ENCODE measurements at places on chromosomes 2 and 18.
A peak's percentile ranks its signal among the peaks of the same experiment; 100 is the strongest.

GRCh38 chr2:202682274-202682673 lies 47.5 kb downstream of the FAM117B start:
- DNase-seq = peak; percentile 27

GRCh38 chr2:152238016-152238415 lies 62.5 kb upstream of the STAM2 start:
- no peak for DNase-seq

DNA sequence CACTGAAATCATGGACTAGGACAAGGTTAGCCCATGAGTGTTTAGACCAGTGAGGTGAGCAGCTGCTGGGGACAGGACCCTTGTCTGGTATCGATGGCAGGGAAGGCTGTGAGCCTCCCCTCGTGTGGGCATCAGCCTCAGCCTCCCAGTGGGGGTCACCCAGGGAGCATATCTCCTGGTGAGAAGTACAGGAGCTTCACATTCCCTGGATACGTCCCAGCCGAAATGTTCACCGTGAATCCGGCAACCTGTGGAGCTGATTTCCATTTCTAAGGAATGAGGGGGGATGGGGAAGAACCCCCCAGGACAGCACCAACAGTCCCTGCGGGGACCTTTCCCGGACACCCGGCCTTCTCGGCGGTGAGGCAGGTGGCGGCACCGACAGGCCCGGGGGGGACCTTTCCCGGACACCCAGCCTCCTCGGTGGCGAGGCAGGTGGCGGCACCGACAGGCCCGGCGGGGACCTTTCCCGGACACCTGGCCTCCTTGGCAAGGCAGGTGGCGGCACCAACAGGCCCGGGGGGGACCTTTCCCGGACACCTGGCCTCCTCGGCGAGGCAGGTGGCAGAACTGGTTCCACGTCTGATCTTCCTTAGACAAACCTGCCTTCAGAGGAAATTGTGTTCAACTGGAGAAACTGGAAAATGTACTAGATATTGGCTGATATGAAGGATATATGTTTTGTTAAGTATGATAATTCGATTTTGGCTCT lies 21.2 kb downstream of the RTP5 start:
- DNase-seq = no peak

- DNase-seq = no peak
These were observed 175.8 kb upstream of the HNRNPA3 start for GRCh38 chr2:177036747-177037146.

DNA sequence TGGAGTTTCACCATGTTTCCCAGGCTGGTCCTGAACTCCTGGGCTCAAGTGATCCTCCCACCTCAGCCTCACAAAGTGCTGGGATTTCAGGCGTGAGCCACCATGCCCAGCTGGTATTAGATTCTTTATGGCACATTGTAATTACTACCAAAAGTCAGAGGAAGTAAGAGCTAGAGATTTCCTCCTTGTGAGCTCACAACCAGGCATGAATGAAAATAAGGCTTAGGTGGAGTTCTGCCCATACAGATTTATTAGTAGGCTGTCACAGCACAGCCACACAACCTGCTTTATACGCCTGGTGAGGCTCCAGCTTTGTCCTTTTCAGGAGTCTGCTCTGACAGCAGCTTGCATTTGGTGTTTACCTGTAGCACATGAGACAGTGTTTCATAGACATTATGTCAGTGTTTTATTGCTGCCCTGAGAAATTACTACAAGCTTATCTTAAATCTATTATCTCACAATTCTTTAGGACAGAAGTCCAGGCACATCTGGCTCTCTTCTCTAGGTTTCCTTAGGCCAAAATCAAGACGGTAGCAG lies 156.6 kb downstream of the TANC1 start:
- no peak for DNase-seq

DNA sequence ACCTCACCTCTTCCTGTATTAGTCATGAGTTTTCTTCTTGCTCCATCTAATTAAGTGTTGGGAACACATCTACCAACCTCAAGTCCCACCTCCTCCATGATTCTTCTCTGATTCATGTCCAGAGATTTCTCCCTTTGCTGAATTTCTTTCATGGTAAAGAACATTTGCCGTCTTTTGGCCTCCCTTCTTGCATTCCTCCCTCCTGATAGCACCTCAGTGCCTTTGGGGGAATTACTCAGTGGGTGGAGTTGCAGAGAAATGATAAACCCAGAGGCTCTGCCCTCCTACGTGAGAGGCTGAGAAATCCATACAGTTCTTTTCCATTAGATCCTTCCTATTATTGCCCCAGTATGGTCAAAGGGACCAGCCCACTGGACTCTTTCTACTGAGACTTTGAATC lies 651.9 kb downstream of the SLC4A3 start:
- DNase-seq = no peak

DNA sequence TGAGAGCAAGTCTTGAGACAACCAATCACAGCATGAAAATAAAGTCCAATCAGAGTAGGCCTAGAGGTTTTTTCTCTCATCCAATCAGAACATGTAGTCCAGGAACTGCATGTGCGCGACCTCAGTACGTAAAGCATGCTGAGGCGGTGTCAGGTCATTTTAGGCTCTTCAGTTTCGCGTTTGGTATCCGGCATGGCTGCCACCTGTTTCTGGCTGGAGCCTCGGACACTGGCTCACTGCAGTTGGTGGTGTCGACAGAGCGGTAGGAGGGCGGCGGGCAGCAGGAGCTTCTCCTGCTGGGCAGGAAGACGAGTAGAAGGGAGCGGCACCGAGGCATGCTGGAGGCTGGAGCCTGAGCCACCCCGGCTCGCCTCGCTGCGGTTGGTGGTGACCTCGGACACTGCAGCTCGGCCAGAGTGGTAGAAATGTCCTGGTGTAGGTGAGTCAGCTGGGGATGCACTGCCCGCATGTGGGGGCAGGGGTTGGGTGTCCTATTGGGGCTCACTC lies 15.8 kb downstream of the CCDC74A start:
- no peak for DNase-seq

DNA sequence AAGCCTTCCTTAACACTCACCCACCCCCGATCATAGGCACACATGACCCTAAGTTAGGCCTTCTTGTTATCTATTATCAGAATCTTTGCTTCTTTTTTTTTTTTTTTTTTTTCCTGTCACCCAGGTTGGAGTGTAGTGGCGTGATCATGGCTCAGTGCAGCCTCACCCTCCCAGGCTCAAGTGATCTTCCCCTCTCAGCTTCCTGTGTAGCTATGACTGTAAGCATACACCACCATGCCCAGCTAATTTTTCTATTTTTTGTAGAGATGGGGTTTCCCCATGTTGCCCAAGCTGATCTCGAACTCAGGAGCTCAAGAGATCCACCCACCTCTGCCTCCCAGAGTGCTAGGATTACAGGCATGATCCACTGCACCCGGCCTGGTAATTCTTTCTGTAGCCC lies 328.7 kb downstream of the NR4A2 start:
- DNase-seq = no peak

DNA sequence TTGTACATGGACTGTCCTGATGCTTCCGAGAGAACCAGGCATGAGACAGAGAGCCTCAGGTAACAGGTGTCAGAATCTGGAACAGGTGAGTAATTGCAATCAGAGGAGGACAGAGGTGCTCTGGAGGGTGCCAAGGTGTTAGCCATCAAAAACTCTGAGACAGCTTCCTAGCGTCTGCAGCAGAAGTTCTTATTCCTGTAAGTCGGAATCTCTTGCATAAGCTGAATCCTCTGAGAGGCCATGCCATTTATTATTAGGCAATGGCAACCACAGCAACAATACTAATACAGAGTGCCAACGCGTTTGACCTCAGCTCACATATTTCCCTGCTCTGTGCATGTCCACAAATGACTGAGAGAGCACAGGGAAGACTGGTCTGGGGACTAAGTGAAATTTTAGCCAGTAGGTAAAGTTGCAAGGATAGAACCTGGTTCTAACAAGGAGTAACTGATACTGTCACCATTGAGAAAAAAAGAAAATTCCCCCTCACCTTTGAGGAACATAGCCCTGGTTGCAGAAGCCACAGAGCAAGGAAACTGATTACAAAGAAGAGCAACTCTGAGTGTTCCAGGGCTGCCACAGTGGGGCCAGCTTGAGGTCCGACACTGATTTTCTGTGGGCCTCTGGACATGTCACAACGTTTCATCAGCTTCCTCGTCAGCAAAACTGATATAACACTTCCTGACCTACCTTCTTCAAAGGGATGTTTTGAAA lies 55.1 kb upstream of the ACSL3 start:
- DNase-seq = no peak

DNA sequence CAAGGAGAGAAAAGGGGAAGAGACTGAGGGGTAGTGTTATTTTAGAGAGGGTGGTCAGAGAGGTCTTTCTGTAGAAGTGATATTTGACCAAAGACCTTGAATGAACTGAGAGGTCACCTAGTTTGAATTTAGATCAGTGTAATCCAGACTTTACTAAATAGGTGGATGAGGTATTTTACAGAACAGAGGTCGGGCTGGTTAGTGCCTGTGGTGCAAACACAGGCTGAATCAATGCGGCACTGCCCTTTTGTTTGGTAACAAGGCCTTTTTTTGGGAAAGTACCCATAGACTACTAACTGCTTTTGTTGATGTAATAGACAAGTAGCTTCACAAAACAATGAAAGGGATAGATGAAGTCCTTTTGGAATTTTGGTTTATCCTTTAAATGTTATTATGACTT lies 15.9 kb downstream of the RAPGEF4 start:
- DNase-seq = no peak

DNA sequence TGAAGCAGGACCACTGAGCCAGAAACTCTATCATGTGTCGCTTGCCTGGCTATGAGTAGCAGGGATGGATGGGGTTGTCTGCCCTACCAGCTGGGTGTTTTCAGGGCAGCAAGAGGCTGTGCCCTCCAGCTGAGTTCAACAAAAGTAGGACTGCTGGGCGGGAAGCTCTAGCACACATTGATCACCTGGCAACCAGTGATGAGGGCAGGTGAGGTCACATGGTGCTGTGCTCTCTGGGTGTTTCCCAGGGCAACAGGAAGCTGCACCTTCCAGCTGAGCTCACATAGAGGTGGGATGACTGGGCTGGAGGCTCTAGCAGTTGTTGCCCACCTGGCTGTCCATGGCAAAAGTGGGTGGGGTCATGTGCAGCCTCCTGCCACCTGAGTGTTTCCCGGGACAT lies 487.3 kb upstream of the VWC2L start:
- DNase-seq = no peak

DNA sequence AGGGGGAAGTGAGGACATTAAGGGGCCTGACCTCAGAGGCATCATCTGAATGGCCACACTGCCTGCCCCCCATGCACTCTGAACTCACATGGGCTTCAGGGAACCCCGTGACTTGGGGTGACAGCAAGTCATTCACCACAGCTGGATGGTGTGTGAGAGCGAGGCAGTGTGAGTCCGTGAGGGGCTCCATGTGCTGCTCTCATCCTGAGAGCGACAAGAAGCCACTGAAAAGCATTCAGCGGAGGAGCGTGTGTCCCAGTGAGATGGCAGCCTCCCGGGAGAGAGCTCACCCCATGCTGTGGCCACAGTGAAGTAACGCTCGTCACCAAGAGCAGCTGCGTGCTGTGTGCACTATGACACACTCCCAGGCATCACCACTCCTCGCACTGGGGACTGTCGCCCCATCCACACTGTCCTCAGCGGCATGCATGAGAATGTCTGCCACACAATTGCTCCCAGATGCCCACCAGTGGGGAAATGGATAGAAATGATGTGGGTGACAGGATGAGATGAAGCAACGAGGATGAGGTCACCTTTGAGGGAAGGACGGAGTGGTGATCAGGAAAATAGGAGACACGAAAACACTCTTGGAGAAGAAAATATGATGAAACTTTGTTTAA lies 213.0 kb upstream of the RAB6C start:
- DNase-seq = no peak

DNA sequence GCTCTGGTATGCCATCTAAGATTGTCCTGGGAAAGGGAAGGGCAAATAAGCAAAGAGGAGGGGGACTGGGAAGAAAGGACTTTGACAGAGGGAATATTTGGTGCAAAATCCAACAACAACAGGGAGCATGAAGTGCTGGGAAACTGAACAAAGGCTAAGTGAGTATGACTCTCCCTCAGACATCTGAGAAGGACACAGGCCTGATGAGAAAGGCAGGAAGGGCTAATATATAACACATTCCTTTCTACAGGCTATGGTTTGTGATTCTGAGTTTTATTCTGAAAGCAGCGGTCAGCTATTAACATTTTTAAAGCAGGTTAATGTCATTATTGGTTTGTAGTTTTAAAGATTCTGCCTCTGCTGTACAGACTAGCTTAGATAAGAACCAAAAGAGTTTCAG lies 1579.5 kb downstream of the LRP1B start:
- no peak for DNase-seq

DNA sequence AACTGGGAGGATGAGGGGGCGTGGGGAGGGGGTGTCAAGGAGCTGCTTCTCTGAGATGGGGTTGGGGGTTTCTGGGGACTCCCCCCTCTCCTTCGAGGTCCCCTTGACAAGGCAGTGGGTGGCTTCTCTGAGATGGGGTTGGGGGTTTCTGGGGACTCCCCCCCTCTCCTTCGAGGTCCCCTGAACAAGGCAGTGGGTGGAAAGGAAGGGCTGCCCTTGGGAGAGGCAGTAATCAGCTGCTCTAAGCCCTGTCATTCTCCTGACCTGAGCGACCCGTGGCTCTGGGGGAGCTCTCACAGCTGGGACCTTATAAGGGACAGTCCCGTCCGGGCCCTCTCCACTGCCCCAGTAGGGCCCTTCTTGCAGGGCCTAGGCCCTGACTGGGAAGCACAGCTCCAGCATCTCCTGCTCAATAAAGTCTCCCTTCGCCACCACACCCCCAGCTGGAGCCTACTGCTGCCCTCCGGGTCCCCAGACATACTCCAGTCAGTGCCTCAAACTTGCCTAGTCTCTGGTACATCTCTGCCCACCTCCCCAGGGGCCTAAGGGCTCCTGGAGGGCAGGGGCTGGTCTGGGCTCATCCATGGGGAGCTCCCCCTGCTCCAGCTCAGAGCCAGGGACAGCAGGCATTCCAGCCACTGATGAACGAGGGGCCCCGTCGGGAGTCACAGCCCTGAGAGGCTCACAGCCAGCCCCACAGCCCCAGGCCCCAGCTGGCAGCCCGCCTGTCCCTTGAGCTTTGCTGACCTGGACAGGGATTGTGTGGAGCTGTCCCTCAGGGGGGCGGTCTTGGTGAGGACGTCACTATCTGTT lies 2.8 kb downstream of the GAREM2 start:
- no peak for DNase-seq

- no peak for DNase-seq
These were observed 44.3 kb downstream of the FEZ2 start for GRCh38 chr2:36553683-36554082.
